ENCODE measurements at places on chromosomes 6 and 20.

DNA sequence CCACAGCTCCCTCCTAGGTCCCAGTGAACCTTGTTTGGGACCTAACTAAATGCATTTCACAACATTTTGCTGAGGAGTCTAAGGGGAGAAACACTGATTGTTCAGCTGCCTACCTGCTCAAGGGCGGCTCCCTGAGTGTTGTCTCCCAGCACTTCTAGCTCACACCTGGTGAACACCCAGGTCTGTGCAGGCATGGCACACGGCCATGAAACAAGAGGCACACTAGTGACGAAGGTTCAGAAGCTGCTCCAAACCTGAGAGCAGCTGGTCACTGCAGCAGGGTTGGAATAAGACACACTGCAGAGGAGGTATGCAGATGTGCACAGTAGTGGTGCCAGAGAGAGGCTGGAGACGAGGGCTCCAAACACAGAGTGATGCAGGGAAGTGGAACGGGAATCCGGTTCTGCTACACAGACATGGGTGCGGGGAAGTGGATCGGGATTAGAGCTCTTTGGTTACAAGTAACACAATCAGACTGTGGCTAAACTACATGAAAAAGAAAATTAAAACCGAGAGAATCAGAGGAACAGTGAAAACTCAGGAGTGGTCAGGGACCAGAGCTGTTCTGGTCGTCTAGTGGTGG is 486.1 kb upstream of the CDH4 start:
- DNase-seq = no peak

GRCh38 chr6:35686873-35687555 is 1.7 kb downstream of the FKBP5 start:
- no peak for DNase-seq

GRCh38 chr6:158707120-158707820 is 57.4 kb downstream of the SYTL3 start:
- DNase-seq = no peak

GRCh38 chr6:125474061-125474460 is 172.3 kb upstream of the HDDC2 start:
- DNase-seq = no peak

DNA sequence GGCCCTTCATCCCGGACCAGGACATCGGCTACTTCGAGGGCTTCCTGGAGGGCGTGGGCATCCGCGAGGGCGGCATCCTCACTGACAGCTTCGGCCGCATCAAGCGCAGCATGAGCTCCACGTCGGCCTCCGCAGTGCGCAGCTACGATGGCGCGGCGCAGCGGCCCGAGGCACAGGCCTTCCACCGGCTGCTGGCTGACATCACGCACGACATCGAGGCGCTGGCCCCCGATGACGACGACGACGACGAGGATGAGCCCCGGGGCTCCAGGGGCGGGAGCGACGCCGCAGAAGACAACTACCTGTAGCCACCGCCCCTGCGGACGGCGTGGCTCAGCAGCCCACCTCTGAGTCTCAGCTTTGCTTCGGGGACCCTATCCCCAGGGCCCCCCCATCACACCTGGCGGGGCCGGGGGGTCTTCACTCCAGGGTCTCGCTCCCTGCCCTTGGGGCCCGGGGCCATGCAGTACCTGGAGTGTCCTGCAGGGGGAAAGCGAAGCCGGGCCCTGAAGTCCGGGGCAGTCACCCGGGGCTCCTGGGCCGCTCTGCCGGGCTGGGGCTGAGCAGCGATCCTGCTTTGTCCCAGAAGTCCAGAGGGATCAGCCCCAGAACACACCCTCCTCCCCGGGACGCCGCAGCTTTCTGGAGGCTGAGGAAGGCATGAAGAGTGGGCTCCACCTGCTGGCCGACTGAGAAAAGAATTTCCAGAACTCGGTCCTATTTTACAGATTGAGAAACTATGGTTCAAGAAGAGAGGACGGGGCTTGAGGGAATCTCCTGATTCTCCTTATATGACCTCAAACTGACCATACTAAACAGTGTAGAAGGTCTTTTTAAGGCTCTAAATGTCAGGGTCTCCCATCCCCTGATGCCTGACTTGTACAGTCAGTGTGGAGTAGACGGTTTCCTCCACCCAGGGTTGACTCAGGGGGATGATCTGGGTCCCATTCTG is 20.8 kb upstream of the HCK start:
- DNase-seq = peak; percentile 88

DNA sequence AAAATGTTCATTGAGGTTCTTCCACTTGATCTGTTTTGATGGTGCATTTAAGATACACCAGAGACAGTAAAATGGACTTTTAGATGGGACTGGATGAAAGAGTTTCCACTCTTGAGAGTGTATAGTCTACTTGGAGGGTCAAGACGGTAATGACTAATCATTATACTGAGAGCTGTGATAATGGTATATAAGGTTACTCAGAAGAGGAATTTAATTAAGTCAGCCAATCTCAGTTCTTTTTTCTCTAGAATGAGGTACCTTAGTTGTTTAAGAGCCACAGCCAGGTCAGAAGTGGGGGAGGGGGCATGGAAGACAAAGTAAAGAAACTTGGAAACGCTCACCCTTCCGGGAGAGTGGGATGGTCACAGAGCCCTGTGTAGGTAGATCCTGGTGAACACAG is 123.9 kb downstream of the MAP3K4 start:
- DNase-seq = no peak

DNA sequence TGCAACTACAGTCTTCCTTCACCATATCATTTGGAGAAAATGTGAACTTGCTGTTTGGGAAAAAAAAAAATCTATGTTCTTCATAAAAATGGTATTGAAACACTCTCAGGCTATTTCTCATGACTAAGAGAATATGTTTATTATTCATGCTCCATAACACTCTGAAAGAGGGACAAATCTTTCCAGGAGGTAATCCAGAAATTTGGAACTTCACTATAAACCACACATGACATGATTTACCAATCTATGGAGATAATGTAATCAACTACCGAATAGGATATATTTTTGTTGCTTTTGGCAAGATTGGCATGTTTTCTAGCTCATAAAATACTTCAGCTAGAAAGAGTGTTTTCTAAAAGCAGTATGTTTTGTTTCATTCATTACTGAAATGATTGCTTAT is 56.3 kb downstream of the THEMIS start:
- no peak for DNase-seq

DNA sequence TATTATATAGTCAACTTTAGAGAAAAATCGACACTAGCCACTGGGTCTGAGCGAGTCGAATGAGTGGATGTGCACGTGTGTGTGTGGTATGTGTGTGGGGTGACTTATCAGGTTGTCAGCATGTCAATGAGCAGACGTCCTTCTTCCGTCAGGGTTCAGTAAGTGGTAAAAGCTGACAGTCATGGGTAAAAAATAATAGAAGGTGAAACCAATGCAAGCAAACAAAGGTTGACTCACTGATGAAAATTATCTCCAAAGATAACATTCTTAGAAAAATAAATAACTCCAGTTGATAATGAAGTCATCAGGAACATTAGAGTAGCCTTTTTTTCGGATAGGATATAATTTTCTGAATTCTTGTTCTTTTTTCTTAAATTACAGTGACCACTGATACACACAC is 243.8 kb upstream of the FOXQ1 start:
- no peak for DNase-seq

DNA sequence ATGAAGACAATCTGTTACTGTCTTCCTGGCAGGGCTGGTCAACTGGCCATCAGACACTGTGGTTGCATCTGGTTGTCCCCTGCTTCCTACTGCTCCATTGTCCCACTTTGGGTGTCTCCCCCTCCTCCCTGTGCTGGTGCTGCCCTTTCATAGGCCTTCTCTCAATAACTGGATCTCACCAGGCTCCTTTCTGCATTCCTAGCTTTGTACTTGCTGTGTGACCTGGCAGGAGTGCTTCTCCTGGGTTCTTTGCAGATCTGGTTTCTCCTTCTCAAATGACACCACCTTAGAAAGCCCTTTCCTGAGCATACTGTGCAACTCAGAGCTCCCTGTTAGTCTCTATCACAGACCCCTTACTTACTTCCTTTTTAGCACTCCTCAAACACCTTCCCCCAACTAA is 223.0 kb downstream of the BCKDHB start:
- no peak for DNase-seq

- no peak for DNase-seq
Measured at GRCh38 chr6:46052479-46052878, 36.8 kb upstream of the CLIC5 start.

DNA sequence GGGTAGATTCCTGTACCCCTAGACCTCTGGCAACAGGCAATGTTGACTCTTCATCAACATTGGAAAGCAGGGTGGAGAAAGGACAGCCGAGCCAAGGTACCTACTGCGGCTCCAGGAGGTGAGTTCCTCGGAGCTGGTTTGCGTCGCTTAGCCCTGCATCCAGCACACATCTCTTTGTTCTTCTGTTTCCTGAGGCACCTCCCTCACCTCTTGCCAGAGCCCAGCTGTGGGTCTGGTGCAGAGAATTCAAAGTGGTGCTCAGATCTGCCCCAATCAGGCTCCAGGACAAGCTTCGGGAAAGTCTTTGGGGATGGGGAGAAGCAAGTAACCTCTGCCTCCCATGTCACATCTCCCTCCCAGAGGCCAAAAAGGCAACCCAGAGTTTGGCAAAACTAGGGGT is 2.2 kb downstream of the KCNG1 start:
- no peak for DNase-seq

DNA sequence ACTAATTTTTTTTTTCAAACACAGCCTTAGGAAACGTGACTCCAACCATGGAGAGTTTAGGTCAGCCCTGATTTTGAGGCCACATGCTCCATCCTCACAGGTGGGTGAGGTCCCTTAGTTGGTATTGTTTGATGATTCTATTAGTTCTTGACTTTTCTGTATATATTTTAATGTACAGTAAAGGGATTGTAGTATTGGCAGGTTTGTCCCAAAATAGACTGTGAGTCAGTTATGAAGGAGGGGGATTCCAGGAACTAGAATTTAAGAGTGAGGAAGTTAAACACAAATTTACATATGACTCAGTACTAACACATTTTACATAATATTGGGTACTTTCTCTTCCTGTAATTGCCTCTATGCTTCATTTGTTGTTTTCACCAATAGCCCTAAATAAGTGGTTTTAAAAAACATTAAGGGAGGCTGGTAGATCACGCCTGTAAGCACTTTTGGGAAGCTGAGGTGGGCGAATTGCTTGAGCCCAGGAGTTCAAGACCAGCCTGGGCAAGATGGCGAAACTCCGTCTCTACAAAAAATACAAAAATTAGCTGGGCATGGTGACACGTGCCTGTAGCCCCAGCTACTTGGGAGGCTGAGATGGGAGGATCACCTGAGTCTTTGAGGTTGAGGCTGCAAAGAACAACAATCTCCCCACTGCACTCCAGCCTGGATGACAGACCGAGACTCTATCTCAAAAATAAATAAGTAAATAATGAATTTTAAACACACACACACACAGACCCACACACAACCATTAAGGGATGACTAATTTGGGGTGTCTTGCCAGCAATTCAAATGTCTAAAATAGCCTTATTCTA is 81.8 kb downstream of the SGK1 start:
- no peak for DNase-seq

DNA sequence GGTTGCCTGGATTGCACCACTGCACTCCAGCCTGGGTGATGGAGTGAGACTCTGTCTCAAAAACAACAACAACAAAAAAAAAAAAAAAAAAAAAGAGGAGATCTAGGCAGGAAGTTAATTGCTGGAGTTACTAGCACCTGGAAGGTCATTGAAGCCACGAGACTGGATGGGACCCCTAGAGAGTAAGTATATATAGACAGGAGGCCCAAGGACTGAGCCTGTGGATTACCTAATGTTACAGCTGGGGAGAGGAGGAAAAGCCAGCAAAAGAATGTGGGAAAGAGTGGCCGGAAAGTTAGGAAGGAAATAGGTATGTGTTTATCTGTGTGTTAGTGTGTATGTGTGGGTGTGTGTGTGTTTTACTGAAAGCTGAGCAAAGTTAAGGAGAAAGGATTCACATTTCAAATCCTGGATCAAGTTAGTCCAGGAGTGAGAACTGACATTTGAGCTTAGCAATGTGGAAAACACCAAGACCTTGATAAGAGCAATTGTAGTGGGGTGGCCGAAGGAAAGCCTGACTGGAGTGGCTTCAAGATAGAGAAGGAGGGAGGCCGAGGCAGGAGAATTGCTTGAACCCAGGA is 38.4 kb downstream of the ANKRD6 start:
- no peak for DNase-seq

GRCh38 chr6:27748661-27749060 is 163.5 kb downstream of the OR2B2 start:
- no peak for DNase-seq

DNA sequence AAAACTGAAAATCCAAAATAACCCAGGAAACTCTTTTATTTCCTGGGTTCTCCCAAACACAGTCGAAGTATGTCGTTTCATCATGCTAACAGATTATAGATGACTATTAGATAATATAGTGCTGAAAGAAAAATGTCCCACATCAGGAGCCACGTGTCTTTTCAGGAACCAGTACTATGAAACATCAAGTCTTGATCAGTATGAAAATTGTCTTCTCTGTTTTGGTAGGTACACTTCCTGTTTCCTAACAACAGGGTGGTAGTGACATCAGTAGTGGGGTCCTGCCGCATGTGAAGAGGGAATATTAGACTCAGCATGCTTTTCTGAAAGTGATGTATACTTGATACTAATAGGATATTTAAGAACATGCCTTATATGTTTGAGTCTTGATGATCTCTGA is 136.7 kb downstream of the HIVEP1 start:
- no peak for DNase-seq

GRCh38 chr6:146813554-146813953 is 214.8 kb downstream of the ADGB start:
- DNase-seq = no peak

- no peak for DNase-seq
Measured at GRCh38 chr6:157246771-157247484, 76.4 kb downstream of the TMEM242 start.

DNA sequence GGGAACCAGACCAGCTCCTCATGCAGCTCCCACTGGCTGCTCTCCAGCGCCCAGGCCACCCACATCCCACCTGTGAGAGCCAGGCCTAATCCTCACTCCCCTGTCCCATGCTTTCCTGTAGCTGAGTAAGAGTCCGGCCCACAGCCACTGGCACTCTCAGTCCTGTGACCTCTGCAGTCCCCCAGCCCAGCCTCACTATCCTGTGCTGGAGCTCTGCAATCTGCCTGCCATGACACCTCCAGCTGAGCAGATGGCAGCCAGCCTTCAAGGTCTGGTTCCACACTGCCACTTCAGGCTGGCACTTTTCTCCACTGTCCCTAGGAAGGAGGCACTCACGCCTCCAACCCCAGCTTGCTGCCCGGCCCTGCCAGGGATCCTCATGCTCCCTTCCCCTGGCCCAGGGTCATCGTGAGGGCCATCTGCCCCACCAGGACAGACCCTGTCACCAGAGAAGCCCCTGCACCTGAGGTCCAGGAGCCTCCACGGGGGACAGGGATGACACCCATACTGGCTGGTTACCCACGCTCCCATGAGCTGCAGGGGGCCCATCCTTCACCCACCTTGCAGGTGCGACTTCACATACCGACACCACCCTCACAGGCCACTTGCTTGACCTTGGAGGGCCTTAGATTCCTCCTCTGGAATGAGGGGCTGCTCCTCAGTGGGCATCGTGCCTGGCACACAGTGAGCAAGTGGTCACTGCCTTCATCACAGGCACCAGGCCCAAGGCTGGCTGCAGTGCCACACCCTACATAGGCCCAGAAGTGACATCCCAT is 100.1 kb downstream of the ASXL1 start:
- DNase-seq = no peak

Measured in iPS DF 6.9 (cell line).